Stimulated activated CD8-positive, alpha-beta memory T cell treated with anti-CD3 and anti-CD28 coated beads, Interleukin-4, amount 100 ng/mL, for 4 hours (primary cell): ENCODE measurements at places on chromosomes 6 and 20.

DNA sequence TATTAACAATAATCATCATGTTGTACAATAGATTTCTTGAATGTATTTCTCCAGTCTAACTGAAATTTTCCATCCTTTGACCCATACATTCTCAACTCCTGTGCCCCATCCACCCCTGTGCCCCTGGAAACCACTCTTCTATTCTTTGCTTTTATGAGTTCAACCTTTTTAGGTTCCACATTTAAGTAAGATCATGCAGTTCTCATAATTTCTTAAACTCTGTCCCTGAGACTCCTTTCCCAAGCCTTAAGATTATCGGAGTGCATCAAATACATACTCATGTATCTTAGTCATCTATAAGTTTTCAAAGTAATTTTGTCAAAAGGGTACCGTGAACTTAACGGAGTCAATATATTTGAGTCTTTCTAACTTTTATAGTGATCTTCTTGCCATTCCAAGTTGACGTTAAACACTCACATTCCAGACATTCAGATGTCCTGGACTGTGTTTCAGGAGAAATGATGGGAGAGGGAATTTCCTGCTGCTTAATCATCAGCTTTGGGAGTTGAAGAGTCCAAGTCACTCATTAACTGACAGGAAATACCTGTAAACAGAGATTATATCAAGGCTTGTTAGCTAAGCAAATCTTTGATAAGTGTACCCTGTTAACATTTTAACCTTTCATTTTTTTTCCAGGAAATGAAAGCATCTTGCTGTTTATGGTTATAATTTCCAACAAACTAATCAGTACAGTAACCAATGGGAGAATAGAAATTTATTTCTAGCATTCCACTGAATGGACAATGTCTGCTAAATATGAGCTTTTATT lies 73.3 kb downstream of the ADGRG6 start:
- DNase-seq, result no peak

GRCh38 chr6:91198588-91199255 lies 611.9 kb upstream of the MAP3K7 start:
- DNase-seq, result no peak

DNA sequence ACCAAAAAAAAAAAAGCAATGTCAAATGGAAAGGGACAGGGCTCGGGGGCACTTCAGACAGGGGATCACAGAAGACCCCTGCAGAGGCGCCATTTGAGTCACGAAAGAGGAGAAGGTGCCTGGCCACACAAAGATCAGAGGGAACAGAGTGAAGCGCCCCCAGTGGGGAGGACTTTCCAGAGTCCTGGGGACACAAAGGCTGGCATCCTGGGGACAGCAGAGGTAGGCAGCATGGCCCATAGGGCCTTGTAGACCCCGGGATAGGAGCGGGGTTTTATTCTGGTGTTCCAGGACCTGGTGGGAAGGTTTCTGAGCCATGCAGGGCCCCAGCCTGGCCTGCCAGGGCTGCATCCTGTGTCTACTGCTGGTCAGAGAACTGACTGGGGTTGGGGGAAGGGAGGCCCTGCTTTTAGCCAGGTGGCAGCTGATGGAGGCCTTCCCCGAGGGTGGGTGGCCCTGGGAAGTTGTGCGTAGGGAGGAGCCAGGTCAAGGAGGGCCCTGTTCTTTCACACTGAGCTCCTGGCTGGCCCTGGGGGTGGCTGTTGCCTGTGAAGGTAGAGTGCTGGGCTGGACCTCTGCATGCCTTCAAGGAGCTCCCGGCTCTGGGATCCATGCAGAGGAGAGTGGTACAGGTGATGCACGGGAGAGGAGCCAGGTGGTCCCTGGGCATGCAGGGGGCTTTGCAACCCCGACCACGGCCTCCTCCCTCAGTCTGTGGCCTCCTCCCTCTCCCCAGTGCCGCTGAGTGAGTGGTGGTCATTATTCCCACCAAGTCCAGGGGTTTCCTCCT lies 117.9 kb downstream of the CDH4 start:
- DNase-seq, result no peak

DNA sequence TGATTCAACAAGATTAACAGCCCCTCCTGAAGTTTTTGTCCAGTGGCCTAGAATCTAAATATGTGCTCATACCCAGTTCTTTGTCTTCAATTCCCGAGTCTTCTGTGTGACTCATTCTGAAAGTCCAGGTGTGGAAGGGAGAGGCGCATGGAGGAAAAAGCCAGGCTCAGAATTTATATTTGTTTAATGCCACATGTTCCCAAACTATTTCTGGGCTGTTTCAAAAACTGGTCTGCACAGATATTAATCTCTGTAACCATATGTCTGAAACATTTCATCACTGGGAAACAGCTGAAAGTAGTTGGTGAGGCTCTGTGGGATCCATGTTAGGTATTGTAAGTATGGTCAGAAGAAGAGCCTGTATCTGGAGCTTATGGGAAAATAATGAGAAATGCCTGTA lies 266.0 kb downstream of the PAX1 start:
- DNase-seq, result no peak

DNA sequence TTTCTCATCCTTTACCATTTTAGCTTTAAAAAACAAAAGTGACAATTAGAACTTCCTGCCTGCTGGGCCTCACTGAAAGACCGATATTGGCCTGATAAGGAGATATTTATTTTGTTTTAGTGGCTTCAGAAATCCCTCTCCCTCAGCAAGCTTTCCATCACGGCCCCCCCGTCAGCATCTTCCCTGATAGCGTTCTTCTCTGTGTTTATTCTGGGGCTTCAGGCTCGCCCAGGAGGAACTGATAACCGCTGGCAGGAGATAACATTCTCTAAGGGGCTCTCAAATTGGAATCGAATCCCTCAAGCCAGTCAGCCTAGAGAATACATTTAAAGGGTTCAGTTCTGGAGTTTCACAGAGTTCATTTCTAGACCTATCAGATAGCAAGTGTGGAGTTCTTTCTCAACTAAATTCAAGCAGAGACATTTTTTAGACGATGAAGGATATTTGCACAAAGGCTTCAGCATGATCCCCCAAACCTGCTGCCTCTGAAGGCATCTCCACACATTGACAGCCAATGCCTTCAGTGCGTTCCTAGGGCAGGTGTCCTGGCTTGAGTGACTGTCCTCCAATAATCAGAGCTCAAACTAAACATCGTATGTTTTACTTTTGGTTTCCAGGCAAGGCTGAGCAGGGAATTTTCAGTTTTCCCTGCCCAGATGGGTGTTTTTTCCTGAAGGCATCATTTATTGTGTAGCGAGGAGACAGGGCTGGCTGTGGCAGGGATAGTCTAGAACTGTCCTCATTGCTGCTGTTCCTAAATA lies 17.0 kb downstream of the PRDM1 start:
- no peak for DNase-seq

GRCh38 chr6:137775720-137776119 lies 91.3 kb upstream of the TNFAIP3 start:
- DNase-seq, result no peak

GRCh38 chr20:23065266-23066201 lies 16.1 kb upstream of the THBD start:
- DNase-seq, result no peak

- no peak for DNase-seq
Observed at GRCh38 chr20:30593572-30593971, 663.9 kb upstream of the DEFB115 start.

GRCh38 chr6:43395776-43396175 lies 26.3 kb upstream of the ZNF318 start:
- DNase-seq, result no peak

- no peak for DNase-seq
Observed at GRCh38 chr20:48621376-48622078, 206.3 kb downstream of the PREX1 start.

DNA sequence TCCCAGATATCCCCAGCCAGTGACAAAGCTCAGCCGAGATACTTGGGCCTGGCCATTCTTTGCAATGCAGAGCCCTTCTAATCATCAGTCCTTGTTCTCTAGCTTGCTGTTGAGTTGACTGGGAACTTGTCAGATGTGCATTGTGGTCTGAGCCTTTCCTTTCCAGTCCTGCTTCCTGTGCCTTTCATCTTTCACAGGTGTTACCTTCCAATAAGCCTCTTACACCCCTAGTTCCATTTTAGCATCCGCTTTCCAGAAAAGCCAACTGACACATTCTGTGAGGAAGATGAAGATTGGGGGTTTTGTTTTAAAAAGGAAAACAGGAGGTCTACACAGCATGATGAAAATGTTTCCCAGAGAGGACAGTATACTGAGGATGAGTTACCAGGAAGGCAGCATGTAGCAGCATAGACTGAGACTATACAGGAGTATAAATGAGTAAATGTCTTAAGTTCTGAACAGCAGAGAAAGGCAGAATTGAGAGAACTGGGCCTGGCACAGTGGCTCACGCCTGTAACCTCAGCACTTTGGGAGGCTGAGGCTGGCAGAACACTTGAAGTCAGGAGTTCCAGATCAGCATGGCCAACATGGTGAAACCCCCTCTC lies 5.6 kb upstream of the CEP85L start:
- no peak for DNase-seq

DNA sequence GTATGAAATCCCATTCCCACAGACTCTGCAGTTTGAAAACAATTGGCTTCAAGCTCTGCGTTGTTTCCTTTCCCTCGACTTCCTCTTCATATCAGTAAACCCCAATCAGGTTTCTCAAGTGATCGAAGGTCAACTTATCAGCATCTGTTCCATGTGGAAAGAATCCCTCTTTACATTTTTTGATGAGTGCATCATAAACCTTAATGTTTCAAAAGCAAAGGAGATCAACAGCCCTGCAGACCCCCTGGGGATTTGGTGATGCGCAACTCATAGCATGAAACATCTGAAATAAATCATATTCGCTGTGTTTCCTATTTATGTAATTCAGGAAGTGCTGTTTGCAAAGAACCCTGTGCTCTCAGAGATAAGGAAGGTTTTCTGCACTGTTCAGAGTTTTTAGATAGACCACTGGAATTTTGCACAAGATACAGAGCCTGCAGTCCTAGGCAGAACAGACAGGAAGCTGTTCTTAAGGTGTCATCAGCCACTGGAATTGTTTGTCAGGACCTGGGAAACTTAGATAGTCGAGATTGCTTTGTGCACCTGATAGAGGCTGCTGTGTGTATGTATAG lies 216.0 kb downstream of the HIVEP2 start:
- no peak for DNase-seq

DNA sequence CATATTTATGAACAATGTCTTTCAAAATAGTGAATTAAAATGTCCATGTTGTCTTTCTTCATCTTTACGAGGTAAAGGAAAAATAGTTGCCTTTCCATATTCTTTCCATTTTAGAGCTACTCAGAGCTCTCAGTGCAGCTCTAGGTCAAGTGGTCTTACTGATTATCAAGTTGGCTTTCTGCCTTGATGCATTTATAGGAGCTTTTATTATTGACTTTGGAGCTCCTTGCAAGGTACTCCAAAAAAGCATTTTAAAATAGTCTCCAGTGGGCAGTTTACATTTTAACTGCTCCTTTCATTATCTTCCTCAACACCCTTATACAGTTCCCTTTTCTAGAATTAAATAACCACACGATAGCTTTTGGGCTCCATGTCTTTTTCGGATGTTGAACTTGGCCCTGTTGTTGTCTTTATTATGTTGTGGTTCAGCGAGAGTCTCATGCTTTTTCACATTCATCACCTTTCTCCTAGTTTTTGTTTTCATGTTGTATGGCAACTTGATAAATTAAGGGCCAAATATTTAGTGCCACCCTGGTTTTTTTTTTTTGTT lies 122.9 kb downstream of the CLIC5 start:
- no peak for DNase-seq

DNA sequence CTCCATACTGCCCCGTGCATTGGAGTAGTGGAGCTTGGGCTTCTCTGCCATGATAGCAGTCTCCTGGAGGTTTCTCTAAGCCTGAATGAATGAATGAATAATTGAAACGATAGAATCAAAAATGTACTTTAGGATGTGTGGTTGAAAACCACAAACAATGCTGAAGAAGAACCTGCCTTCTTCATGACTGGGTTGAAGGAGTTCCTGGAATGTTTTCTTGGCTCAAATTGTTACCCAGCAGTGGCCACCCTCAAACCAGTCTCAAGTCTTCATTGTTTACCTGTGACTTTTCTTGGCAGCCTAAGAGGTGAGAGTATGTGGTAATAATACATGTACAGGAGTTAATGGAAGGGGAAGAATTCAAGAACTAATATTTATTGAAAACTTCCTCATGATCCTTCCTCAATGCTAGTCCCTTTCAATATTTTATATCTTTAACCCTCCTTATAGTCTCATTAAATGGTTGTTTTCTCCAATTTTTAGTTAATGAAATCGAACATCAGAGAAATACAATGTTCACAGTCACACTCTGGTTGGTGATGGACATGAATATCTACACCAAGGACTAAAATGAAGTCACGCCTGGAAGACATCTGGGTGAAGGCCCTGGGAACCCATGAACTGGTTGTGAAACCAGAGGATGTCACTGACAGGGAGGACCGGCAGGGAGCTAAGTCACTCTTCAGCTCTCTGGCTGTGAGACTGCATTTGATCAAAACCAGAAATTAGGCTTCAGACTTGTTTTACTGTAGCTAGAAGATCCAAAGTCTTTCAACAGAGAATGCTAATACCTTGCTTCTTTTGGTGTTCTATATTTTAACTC lies at the start of gene GSTA5:
GSTA5 (minus strand) TSS at position 51 of the 823 bp plus-strand sequence.
- no peak for DNase-seq

GRCh38 chr6:78908621-78909020 lies 41.3 kb downstream of the IRAK1BP1 start:
- DNase-seq, result no peak

DNA sequence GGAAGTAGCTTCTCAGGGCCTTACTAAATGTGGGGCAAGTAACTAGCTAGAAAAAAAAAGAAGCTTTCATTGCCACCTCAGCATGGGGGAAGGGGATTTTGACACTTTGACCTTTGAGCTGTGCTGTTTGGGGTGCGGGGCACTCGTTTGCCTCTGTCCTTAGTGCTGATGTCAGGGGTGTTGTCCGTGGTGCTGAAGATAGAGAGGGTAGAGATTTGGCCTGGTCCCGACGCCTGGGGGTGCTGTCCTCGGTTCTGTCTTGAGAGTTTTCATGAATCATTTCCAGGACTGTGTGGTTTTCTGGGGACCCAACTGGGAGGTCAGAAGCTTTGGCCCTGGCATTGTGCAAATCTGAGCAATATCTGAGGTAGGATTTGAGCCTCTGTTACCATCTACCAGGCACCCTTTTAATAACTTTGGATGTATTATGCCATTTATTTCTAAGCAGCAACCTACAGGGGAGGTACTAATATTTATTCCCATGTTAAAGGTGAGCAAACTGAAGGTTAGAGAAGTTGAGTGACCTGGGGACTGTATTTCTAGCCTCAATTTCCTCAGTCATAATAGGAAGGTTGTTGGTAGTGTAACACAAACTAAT lies 78.0 kb downstream of the DLGAP4 start:
- DNase-seq, result no peak

DNA sequence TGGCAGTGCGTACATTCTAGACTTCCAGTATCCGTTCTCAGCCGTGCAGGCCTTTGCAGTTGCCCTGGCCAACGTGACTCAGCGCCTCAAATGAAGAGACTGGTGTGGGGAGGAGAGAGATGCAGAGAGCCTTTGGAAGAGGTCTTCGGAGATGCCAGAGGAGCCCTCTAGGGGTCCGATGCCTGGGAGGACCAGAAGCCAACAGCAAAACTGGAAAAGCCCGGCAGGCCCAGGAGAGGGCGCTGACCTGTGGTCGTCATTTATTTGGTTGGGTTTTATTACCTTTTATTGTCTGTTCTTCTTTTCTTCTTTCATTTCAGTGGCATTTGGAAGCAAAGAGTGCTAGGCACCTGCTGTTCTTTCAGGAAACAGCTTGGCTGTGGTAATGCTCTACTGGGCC lies 53.3 kb upstream of the TMEM181 start:
- no peak for DNase-seq
